ENCODE measurements at places on chromosomes 1 and 21.
A peak's percentile ranks its signal among the peaks of the same experiment; 100 is the strongest.

DNA sequence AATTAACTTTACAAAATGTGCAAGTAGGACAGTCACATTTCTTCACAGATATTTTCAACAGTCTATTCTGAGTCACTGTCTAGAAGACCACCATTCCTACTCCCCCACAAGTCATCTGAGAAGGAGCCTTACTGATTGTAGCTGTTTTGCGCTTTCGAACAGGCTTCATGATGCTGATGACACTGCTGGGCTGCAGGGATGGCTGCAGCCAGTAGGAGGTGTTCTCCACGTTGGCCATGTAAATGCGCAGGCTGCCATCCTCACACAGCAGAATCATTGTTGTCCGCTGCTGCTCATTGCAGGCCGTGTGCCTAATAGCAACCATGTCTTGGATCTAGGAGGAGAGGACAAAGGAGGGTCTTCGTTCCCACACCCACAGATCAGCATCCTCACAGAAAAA, 56.9 kb downstream of the UBR4 start:
- DNase-seq: no peak

- DNase-seq: peak; percentile 30
These were observed 14.2 kb upstream of the SLC44A3 start for GRCh38 chr1:94805912-94806311.

DNA sequence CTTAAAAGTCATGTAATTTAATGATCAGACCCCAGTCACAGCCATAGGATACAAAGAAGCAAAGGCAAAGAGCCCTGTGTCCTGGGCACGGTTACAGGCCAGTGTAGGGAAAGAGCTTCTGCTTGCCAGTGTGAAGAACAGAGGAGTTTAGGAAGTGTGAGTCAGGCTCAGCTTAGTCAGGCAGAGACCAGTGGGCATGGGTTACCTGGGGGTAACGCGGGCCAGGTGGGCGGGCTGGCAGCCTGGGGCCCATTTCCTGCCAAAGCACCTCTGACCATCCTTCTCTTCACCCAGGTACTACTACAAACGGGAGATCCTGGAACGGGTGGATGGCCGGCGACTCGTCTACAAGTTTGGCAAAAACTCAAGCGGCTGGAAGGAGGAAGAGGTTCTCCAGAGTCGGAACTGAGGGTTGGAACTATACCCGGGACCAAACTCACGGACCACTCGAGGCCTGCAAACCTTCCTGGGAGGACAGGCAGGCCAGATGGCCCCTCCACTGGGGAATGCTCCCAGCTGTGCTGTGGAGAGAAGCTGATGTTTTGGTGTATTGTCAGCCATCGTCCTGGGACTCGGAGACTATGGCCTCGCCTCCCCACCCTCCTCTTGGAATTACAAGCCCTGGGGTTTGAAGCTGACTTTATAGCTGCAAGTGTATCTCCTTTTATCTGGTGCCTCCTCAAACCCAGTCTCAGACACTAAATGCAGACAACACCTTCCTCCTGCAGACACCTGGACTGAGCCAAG, 4.7 kb downstream of the ELF3 start:
- no peak for DNase-seq

DNA sequence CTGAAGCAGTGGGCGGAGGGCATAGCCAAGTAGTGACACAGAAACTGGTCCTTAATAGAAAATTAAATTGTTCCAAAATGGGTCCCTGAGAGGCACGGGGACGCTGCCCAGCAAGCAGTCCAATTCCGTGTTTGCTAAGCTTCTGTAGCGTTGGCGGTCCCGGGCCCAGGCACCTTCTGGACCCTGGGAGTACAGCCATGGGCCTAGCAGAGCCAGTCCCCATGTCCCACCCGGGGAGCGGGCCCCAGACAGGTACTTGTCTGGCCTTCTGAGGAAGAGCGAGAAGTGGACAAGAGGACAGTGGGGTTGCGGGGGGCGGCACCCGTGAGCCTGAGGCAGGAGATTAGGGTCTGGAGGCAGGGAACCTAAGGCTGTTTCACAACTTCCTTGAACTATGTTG, 11.5 kb upstream of the CCDC27 start:
- no peak for DNase-seq

DNA sequence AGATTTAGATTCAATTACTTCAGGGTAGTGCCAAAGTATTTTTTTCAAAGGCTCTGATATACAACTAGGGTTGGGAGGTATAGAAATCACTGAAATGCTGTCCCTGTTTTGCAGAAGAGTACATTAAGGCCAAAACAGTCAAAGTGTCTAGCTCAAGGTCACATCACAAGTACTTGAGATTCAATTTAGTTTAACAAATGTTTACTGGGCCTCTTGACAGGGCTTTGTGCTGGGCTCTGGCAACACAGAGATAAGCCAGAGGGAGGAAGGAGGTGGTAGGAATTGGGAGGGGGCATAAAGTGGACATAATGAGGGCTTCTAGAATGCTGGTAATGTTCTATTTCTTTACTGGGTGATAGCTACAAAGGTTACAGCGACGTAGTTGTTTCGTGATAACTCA, 2.3 kb upstream of the SLC9A1 start:
- DNase-seq: no peak

DNA sequence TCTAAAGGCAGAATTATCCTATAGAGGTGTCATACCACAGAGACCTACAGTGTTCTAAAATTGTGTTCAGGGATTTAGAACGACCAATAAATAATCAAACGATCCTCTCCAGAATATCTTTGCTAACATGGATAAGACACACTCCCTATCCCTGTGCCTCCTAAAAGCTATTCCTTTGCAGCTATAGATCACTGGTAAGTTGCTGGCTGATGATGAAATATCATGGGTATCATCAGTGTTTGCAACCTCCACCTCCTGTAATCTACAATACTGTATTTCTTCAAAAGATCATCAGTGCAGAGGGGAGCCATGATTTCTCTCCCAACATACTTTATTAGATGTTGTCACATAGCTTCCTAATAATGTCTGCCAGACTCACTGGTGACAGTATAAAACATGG, 201.9 kb downstream of the NTNG1 start:
- no peak for DNase-seq

GRCh38 chr1:204292740-204293139, 67.0 kb downstream of the PLEKHA6 start:
- DNase-seq: no peak

DNA sequence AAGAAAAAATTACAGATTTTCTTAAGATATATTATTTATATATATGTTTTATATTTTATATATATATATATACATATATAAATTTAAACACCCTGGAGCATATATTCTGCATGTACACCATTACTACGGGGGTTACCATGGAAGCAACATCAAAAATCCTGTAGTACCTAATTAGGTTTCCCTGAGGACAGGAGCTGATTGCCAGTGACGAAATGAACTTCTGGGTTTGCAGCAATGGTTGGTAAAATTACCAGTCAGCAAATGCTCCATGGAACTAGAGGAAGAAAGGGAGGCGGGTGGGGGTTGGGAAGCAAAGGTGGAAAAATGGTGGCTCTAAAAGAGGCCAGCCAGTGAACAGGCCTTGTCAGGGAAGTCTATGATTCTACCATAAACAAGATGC, 89.5 kb downstream of the KCNN3 start:
- DNase-seq: no peak

DNA sequence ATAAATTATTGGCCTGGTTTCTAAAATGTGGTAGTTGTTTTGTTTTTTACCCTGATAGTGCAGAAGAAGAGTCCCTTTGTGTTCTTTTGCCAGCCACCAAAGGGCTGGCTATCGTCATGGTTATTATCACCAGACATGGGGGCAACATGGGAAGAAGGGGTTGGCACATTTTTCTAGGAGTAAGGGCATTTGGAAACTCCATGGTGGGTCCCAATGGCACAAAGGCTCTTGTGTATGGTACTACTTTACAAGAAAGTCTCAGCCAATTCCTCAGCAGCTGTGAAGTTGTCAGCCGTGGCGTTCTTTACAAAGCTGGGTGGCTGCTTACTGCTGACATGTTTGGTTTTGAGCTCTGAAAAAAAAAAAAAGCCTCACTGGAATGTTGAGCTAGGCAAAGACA, 330.4 kb upstream of the ESRRG start:
- no peak for DNase-seq

DNA sequence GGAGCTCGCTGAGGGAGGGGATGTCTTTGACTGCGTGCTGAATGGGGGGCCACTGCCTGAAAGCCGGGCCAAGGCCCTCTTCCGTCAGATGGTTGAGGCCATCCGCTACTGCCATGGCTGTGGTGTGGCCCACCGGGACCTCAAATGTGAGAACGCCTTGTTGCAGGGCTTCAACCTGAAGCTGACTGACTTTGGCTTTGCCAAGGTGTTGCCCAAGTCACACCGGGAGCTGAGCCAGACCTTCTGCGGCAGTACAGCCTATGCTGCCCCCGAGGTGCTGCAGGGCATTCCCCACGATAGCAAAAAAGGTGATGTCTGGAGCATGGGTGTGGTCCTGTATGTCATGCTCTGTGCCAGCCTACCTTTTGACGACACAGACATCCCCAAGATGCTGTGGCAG, 1.4 kb downstream of the TSSK3 start:
- no peak for DNase-seq

DNA sequence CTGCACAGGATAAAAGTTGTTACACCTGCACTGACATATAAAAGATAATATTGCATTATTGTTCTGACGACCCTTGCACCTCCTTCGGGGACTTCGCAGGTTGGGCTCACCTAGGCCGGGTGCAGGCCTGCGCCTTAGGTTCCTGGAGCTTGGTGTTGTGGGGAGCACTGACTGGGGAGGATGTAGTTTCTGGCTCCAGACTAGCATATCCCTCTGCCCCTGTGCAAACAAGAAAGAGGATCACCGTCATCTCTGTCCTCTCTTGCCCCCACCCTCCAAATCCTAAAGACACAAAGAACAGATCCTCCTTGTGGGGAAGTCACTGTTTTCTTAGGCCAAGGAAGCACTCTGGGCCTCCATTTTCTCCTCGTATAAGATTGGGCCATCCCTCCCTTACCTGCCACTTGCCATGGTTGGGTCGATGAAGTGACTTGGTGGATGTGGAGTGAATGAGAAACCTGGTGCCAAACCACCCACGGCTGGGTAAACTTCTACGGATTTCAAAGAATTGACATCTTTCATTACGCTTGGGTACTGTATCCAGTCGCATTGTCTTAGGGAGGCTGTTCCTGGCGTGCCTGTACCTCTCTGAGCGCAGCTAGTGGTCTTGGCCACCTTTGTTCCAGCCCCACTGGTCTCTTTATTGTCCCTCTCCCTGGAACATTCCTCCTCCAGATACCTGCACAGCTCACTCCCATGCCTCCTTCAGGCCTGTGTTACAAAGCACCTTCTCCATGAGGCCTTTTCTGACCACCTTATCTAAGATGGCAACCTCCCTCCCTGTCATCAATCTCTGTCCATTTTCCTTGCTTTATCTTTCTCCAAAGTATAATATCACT, 34.4 kb upstream of the PKP1 start:
- peak; percentile 3 for DNase-seq

DNA sequence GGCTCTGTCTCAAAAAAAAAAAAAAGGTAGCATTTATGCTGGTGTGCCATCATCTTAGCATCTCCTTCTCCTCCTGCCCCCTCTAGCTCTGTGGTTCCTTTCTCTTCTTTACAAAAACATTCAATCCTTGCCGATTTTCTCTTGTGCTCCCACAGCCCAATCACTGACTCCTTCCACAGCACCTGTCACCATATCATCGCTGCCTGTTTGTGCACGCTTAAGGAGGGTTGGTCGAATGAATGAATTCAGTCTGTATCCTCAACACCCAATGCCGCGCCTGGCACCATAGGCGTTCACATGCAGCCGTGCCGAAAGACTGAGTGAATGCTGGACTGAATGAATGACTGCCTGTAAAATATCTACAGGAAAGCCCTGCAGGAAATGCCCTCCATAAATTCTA, 7.9 kb downstream of the RNU5D-1 start:
- DNase-seq: peak; percentile 21

- no peak for DNase-seq
These were observed 5.5 kb upstream of the RGS21 start for GRCh38 chr1:192311281-192311680.

GRCh38 chr1:73979684-73980083, 218.3 kb downstream of the LRRIQ3 start:
- no peak for DNase-seq

DNA sequence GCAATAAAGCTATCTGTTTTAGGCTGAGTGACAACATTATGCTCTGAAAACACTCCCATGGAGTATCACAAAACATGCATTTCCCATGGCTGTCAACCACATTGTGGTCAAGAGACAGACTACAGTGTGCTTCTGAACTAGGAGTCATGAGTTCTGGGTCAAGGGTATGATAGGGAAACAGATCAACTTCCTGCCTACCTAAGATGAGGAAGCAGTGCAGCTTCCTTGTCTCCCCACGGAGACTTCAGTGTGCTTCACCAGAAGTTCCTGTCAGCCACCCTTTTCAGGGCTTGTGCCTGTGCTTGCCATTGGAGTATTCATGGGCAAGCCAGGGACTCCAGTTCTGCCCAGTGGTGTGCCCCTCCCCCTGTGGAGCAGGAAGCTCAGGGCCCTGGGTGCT, 19.9 kb downstream of the LCE3E start:
- no peak for DNase-seq

GRCh38 chr1:238242181-238242580, 351.5 kb upstream of the ZP4 start:
- DNase-seq: no peak

DNA sequence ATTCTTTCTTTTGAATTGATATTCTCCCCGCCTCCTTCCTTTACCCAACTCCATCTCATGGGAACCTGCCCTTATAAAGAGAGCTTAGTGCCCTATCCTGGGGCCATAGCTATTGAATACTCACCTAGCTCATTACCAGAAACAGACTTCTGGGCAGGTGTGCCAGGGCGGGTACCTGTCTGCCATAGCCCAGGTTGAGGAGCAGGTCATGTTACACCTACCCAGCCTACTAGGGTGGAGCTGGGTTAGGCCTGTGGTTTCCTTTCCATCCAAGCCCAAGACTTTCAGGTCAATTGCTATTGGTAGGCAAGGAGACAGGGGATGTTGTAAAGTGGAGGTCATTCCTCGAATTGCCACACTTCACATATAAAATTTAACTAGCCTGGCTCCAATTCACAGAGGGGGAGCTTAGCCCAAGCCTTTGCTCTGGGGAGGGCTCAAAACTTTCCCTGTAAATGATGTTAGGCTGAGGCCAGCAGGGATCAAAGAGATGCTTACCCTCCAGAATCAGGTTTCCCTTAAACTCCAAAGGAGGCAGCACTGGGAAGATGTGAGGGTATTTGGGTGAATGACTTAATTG, 87.1 kb upstream of the IPO9 start:
- no peak for DNase-seq

DNA sequence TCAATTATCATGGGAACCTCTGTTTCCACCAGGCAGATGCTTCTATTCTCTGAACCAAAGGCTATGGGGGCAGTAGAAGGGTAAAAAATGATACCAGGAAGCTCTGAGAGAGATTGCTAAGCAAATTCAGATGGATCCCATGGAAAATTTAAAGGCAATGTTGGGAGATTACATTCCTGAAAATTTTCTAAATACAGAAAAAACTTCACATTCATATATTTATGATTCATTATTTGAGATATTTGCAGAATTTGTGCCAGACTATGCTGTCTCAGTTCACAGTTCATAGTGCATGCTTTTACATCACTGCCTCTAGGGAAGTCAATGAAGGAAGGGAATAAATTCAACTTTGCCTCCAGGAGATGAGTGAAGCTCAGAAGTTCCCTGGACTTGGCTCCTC, 57.5 kb downstream of the KCNT2 start:
- DNase-seq: no peak

GRCh38 chr1:164320790-164321731, 237.9 kb upstream of the PBX1 start:
- no peak for DNase-seq
